ENCODE measurements at places on chromosomes 3 and 15. TPM values are rescaled to one million over a fixed set of nuclear protein-coding genes. Genes with fewer than 3 reads are reported as not detected.

CASR gene
- polyA plus RNA-seq, result not detected

CPA3 gene
- polyA plus RNA-seq, result not detected

ADCY5 gene
- polyA plus RNA-seq, result 0.09 TPM

TM4SF1 gene
- polyA plus RNA-seq, result 12.4 TPM

EFHB gene
- polyA plus RNA-seq, result 1.3 TPM

ADGRG7 gene
- not detected for polyA plus RNA-seq

SLC9C1 gene
- not detected for polyA plus RNA-seq

DNA sequence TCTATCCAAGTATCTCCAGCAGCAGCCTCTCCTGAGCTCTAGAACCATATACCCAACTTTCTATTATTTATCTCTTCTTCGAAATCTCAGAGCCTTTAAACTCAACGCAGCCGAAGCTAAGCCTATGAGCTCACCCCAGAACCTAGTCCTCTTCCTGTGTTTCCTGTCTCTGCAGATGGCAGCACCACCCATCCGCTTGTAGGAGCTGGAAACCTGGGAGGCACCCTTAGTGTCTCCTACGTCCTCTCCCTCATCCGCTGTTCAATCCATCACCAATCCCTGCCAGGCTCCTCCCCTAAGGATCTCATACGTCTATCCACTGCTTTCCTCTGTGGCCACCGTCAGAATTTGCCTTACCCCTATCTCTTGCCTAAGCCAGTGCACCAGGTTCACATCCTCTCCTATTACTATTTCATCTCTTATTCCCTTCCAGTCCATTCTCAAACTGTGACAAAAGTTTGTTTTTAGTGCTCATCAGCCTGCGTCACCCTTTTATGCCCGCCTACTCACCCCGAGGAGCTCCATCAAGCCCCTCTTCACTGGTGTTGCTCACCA, 9.6 kb downstream of the VGLL4 start:
- no peak for DNase-seq

DNA sequence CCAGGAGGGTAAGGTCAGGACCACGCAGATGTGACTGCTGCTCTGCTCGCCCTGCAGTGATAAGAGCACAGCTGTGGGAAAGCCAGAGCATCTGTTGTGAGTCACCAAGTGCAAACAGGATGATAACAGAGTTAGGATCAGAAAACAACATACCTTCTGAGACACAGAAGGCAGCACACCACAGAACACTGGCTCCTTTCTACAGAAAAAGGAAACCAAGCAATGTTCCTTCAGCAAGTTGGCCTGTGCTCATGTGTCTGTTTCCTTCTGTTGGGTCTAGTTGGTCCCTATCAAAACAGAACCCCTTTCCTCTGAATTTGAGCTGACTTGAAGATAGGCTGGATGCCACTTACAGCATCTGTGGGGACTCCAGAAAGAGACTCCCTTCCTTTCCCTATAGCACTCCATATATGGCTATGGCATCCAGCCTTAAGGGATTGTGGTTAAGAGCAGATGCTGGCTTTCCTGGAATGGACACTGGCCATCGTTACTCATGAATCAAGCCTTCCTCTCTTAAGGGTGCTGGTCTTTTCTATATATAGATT, 440.7 kb upstream of the THBS1 start:
- DNase-seq, result peak; percentile 84

DNA sequence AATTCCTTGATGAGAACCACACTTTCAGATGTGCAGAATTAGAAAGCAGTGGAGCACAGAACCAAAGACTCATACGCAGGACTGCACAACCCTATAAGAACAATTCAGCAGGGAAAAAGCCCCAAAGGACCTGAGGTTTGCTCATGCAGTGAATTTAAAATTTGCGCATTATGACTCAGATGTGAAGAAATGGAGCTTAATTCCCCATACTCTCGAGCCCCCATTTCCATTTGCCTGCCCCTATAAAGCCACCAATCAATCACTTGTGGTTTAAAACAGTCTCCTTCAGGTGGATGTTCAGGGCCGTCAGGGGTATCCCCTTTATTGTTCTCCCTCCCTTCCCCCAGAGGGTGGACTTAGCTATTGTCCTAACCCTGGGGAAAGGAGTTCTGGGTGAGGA, 221.2 kb downstream of the IGSF11 start:
- no peak for DNase-seq

DNA sequence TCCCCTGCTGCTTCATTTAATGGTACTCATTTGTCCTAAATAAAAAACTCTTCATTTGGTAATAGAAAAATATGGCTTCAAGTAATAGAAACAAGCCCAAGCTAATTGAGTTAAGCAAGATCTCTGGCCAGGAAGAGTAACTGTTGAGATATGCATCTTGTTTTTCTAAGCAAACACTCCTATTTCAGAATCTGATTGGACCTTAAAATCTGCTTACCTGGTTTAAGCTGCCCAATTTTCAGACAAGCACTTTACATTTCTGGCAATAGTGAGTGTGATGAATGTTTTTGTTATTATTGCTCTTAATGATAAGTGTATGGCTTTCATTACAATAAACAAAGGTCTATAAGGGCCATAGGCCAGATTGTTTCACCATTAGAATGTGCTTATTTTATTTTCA, 86.2 kb downstream of the CMSS1 start:
- peak; percentile 21 for DNase-seq

- no peak for DNase-seq
Observed at GRCh38 chr3:82509951-82510603, 748.6 kb upstream of the GBE1 start.

DNA sequence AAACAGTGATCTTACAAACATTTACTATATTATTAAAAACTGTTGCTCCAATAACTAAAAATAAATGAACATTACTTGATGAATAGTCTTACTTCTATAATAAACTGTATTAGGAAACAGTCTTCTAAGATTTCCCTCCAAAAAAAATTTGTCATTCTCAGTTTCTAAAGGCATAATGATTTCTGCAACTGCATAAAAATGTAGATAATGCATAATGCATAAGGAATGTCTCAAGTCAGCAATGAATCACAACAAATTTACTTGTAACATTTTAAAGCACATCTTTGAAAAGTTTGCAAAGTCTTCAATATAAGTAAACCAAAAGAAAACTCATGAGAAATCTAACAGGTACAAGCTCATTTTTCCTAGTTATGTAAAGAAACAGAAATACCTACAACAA, 113.5 kb downstream of the VPS13C start:
- peak; percentile 47 for DNase-seq

DNA sequence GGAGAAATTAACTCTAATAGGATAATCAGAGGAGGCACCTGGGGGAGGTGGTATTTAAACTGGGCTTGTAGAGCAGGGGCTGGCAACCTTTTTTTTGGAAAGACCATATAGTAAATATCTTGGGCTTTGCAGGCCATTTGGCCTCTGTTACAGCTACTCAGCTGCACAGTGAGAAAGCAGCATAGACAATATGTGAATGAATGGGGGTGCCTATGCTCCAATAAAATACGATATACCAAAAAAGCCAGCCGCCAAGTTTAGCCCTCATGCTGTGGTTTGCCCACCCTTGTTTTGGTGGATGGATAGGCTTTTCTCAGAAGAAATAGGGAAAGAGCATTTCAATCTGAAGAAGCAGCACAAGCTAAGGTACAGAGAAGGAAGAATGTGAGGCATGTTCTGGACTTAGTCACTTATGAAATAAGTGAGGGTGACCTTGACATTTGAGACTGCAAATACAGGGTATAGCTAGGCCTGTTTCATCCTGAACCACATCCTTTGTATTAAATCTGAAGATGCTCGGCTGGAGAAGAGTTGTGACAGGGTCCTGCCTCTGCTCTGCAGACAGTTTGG, 131.0 kb upstream of the NR2E3 start:
- DNase-seq, result no peak

DNA sequence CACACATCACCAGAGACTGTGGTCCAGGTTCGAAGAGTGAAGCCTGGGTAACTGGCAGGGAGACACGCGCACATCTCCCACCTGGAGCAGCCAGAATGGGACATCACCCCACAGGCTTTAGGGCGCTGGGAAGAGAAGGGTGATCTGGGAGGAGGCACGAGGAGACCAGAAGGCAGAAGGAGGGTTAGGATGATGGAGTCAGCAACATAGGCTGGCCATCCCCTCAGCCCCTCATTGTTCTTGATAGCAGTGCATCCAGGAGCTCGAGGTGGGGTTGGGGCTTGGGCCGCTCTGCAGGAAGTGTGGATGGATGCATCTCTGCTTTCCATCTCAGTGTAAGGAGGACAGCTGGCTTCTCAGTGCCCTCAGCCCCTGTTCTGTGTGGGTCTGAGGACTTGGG, 15.2 kb downstream of the PLA2G4F start:
- no peak for DNase-seq

- no peak for DNase-seq
Observed at GRCh38 chr3:72391659-72392058, 456.6 kb downstream of the SHQ1 start.

DNA sequence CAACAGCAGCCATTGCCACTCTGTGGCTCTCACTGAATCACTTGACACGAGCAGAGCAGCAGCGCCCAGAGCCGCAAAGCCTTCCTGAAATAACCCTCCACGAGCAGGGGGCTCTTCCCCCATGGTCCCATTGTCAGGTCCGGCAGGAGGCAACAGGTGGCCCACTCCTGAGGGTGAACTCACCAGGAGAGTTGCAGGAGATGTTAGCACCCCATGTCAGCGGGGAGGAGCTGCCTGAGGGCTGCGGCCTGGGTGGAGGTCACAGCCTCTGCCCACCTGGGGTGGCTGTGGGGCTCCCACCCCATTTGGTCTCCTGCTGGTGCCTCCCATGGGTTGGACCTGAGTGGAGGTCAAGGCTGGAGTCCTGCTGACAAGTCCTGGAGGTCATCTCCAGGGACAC, 12.3 kb upstream of the C3orf22 start:
- no peak for DNase-seq

GRCh38 chr3:103918336-103918735, 1448.4 kb upstream of the ALCAM start:
- DNase-seq, result no peak

- peak; percentile 38 for DNase-seq
Observed at GRCh38 chr15:41501931-41502794, 8.5 kb downstream of the ITPKA start.

- DNase-seq, result no peak
Observed at GRCh38 chr15:101781928-101782327, 21.4 kb upstream of the OR4F6 start.

- peak; percentile 85 for DNase-seq
Observed at GRCh38 chr15:36951731-36952247, 148.6 kb downstream of the MEIS2 start.

GRCh38 chr15:25088261-25088790, 133.5 kb downstream of the SNRPN start:
- no peak for DNase-seq

DNA sequence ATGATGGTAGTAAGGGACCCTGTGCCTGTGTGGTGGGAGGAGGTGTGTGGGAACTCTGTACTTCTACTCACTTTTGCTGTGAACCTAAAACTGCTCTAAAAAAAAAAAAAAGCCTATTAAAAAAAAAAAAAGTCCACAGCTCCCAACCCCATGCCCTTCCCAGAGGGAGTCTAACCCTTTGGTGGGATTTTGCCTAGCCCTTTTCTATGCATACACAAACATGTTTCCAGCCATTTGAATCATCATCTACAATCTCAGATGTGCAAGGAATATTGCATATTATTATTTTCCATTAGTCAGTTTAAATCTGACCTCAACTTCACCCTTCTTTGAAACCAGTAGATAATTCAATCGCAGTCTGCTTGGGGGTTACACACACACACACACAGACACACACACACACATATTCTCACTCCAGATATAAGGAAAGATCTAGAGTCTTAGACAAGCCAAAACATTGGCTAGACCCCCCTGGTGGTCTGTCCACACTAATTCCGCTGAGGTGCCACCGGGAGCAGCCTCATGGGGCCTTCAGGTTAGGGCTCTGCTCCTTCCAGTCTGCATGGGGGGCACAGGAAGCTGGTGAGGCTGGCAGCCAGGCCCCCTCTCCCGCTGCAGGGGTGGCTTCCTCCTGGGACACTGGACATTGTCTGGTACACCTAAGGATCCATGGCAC, 75.5 kb upstream of the NR2E3 start:
- no peak for DNase-seq

GRCh38 chr15:63349156-63349555, 32.5 kb downstream of the CA12 start:
- DNase-seq, result peak; percentile 57

DNA sequence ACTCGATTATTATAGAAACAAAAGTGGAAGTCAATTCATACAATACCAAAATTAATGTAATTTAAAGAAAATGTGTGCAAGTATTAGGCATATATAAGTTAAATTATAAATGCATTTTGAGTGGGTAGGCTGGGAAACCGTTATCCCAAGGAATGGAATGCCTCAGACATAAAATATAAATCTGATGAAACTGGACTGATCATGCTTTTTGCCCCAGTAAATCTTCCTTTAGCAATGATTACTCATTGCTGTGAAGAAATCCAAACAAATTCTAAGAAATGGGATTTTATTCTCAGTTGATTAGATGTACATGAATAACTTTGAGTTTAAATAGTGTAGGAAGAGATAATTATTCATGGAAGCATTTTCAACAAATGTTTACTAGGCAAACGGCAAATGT, 185.5 kb upstream of the KCNMB2 start:
- DNase-seq, result peak; percentile 64

DNA sequence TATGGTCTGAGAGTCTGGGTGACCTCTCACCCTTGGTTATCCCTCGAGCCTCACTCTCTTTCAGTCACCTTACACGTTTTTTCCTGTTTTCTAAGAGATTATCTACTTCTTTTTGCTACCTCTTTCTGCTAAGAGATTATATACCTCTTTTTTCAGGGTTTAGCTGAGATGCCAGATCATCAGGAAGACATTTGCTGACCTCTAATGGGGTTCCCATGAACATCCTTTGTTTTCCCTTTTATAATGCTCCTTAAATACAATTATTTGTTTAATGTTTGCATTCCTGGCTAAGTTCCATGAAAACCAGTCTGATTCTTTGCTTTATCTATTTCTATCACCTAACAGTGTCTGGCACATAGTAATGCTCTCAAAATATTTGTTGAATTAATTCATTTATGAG, 39.6 kb downstream of the LEKR1 start:
- DNase-seq, result peak; percentile 49

DNA sequence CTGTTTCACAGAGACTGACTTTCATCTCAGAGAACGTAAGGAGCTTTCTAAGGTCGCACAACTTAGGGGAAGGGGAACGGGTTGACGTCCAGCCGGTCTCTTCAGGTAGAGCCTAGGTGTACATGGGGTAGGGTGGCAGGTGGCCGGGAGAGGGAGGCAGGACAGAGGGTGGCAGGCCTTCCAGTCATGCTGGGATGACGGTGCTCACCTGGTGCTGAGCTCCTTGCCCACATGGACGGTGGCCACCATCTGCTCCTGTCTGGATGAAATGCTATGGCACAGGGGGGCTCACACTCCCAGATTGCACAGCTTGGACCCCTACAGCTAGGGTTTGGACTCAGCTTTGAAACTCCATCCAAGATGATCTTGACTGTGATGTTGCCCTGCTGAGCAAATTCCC, 144.5 kb downstream of the ATP10A start:
- DNase-seq, result no peak

- peak; percentile 57 for DNase-seq
Observed at GRCh38 chr15:39403640-39404117, 177.2 kb upstream of the THBS1 start.

DNA sequence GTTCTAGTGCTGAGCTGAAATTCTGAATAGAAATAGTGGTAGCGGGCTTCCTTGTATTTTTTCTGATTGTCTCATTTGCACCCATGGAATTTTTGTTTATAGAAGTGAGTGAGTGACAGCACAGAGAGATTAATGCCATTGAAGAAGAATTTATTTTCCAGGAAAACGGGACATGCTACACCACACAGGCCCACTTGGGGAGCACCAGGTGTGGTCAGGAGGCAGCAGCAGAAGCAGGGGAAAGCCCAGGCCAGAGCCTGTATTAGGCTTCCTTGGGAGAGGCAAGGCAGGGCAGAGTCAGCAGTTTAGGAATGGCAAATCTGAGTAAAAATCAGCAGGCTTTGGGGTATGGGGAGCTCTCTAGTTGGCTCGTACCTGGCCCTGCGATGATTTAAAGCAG, 88.4 kb upstream of the ATP11B start:
- DNase-seq, result no peak

All from GM23248 (cell line).